ENCODE measurements at places on chromosomes 12 and 14. TPM values are rescaled to one million over a fixed set of nuclear protein-coding genes. Genes with fewer than 3 reads are reported as not detected.

Gene ANG
- 1.4 TPM for polyA plus RNA-seq

GRCh38 chr14:29166507-29166906, 399.9 kb downstream of the FOXG1 start:
- H3K27me3 ChIP-seq, result no peaks in the 10 kb centered on the region
- no peaks in the 10 kb centered on the region for H3K36me3 ChIP-seq
- no peak for DNase-seq

DNA sequence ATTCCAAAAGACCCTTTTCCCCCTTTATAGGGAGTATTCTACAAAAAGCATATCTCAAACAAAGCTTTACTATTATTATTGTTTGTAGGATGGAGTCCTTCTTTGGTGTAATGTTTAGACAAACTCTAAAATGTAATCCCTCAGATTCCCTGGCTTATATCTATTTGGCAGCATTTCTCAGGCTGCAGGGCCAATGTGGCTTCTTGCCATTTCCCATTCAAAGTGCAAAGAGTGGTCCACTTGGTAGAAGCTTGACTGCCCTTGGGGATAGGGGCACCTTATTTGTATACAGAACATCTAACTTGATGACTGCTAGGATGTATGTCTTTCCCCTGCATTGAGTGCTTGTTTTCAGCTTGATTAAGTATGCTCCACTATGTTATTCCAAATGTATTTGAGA, 242.7 kb downstream of the PRKD1 start:
- DNase-seq, result no peak
- no peaks in the 10 kb centered on the region for H3K27me3 ChIP-seq
- H3K4me3 ChIP-seq, result no peak overlapping the region

DNA sequence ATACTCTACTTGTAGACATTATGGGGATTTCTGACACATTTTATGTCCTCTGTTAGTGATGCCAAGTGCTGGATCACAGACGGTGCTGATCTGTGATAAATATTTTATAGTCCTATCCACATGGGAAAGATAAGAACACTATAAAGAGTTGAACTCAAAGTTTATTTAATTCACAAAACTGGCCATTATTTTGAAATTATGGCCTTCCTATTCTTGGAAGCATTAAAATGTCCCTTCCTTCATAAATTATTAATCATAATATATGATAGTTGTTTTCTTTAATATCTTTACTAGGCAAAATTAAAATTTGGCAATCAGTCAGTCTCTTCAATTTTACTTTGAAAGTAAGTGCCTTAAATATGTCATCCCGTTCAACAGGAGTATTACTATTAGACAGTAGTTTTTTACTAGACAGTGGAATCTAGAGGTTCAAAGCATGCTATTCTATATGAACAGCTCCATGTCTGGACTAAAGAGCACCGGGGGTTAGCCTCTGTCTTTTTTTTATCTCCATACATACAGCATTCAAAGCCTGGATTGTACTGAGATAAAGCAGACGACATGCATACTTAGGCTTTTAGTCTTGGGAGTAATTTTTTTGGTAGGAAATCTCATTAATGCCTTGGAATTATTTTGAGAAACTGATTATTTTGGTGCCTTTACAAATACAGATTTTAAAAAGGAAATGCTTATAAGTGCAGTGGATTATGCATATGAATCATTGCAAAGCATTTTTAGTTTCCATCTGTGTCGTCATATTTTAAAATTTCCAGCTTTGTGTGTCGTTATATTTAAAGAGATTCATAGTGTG, 306.1 kb upstream of the RGS6 start:
- H3K4me3 ChIP-seq, result no peak overlapping the region
- H3K36me3 ChIP-seq, result no peaks in the 10 kb centered on the region
- no peak overlapping the region for H3K27ac ChIP-seq
- H3K4me1 ChIP-seq, result no peaks in the 10 kb centered on the region
- DNase-seq, result no peak

DNA sequence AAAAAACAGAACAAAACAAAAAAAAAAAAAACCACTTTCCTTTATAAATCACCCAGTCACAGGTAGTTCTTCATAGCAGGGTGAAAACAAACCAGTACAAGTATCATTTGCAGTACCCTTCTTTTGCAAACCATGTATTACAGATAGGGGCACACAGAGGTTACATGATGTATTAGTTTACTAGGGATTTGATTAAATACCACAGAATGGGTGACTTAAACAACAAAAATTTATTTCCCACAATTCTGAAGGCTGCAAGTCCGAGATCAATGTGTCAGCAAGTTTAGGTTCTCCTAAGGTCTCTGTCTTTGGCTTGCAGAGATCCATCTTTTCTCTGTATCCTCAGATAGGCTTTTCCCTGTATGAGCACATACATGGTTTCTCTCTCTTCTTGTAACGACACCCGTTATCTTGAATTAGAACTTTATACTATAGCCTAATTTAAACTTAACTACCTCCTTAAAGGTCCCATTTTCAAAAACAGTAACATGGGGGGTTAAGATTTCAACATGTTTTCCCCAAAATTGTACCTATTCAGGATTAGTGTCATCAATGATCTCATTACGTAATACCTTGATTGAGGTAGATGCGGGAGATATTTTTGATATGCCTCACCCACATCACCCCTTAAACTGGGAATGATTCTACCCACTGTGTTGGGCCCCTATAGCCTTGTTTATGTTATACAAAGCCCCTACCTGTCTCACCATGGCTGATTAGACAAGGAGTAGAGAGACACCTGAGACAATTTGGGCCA, 3.5 kb upstream of the CEP128 start:
- no peak for DNase-seq
- H3K4me1 ChIP-seq, result peaks cover 9% of the 10 kb centered on the region
- H3K27ac ChIP-seq, result no peak overlapping the region
- no peaks in the 10 kb centered on the region for H3K36me3 ChIP-seq

DNA sequence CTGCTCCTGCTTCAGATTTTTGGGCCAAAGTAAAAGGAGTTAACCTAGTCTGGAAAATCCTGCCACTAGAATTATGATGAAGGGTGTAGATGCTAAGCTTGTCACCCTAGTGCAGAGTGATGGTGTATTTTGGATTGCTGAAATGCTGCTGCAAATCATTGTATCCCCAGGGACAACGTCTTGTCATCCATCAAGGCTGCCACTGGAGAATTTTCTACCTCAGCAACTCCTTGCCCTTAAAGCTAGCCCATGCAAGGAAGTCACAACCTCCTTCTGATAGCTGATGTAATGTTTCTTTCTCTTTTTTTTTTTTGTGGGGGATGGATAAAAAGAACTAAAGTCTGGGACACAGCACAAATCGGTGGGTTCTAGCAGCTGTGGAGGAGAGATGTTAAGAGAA, 139.4 kb upstream of the FRMD6 start:
- H3K4me1 ChIP-seq, result no peaks in the 10 kb centered on the region
- no peak overlapping the region for H3K4me3 ChIP-seq
- DNase-seq, result no peak
- no peaks in the 10 kb centered on the region for H3K27me3 ChIP-seq
- no peak overlapping the region for H3K27ac ChIP-seq
- H3K36me3 ChIP-seq, result no peaks in the 10 kb centered on the region
